ENCODE measurements at places on chromosomes 6 and 20.

GRCh38 chr6:97813889-97814567 lies 531.0 kb upstream of the MMS22L start:
- DNase-seq = no peak

GRCh38 chr20:8057871-8058270 lies 38.3 kb upstream of the TMX4 start:
- no peak for DNase-seq

DNA sequence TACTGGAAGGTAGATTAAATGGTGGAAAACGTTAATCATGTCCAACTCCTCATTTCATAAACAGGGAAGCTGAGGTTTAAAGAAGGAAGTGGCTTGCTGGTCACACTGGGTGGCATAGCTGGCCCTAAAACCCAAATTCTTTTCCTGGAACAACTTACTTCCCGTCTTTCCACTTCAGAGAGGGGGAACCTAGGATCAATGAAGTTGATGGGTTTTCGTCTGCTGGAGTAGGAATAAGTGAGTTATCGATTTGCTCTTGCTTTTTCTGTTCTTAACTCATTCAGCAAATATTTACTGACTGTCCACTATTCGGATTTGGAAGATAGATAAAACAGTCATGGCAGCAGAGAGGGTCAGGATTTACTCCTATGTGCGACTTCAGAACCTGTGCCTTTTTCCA lies 1.2 kb upstream of the SYS1 start:
- no peak for DNase-seq

GRCh38 chr6:151284012-151284411 lies 44.2 kb downstream of the AKAP12 start:
- no peak for DNase-seq

- no peak for DNase-seq
Measured at GRCh38 chr6:12275107-12275506, 15.1 kb upstream of the EDN1 start.

GRCh38 chr20:51766994-51767866 lies 960 bp downstream of the ATP9A start:
- no peak for DNase-seq

GRCh38 chr6:29081312-29081711 lies 5.8 kb downstream of the OR2B3 start:
- DNase-seq = no peak

DNA sequence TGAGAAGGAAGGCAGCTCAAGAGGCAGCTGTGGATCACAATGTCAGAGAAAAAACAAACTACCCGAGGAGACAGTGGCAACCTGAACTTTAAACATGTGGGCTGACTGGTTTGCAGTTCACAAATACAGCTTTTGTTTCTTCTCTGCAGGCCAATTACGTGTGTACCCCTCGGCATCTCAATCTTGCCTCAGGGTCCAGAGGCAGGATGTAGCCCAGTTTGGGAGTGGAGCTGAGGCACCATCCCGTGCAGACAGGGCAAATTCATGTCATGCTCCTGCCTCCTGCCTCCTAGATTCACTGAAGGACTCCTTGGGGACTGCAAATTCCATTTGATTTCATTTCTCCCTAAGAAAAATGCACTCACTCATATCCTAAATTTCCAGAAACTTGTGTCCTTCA lies 94.2 kb upstream of the KCNK16 start:
- DNase-seq = no peak

DNA sequence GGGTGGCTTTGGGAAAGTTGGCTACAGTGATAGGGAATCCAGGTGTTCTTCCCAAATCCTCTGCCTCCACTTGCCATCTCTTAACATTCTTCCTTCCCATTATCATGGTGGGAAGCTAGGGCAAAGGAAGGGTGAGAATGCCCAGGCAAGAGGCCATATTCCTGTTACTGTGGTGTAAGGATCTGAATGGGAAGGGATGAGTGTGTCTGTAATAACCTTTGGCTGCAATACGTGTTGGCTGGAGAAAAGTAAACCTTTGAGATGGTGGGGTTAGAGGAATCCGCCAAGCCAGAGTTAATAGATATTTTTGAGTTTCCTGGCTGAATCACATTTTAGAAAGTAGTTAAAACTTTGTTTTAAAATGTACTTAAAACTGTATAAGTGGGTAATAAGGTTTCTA lies 45.9 kb downstream of the RNF144B start:
- DNase-seq = no peak

DNA sequence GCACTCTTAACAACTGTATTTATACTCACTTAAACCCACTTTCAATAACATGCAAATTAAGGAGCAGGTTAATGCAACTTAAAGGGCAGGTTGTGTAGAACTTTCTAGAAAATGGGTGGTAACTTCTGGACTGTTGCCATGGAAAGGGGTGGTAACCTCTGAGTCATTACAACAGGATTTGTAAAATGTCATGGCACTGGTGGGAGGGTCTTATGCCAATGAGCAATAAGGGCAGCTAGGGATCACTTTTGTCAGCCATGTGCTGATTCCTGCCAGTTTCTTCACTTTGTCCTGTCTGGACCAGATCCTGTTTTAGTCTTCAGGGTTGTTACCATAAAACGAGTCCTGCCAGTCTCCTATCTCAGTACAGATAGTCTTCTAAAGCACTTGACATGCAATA lies 560.5 kb upstream of the PTCHD4 start:
- DNase-seq = no peak
